ENCODE measurements at places on chromosomes 12 and 14. TPM values are rescaled to one million over a fixed set of nuclear protein-coding genes. Genes with fewer than 3 reads are reported as not detected.
A peak's percentile ranks its signal among the peaks of the same experiment; 100 is the strongest.

Gene PTGER2
- 0.65 TPM for polyA plus RNA-seq

Gene FAM90A1
- polyA plus RNA-seq, result not detected

Gene TRIAP1
- 28.9 TPM for polyA plus RNA-seq

Gene MORN3
- 0.15 TPM for polyA plus RNA-seq

DNA sequence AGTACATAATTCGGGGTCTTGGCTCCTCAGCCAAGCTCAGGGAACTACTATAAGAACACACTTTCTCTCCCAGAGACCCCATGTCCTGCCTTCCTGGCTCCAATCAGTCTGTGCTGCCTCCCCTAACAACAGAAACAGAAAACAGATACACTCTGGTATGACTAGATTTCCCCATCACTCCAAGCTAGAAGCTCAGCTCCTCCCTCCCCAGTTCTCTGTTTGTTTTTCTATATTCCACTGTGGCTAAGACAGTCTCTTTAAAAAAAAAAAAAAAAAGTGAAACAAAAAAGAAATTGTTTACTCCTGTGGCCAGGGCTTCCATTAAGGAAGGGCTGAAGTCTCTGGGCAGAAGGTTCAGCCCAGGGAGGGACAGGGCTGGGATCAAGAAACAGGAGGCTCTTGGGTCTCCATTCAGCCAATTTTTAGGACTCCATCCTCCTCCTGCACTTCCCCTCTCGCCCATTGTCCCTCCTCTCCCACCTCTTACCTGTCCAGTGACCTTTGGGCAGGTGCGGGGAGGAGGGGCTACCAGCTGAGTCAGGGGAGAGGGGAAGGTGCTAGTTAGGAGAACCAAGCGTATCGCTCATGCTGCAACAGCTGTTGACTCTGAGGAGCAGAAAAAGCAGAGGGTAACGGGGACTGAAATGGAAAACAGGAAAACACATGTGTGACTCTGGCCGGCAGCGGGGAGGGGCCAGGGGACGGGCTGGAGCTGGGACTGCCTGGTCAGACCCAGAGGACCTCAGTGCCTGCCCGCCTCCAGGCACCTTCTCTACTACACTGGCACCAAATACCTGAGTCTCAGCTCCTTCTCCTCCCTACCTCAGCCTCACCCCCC is 4.1 kb upstream of the SLC7A7 start:
- peak; percentile 42 for DNase-seq

- no peak for DNase-seq
Observed at GRCh38 chr12:13835652-13836051, 145.8 kb downstream of the GRIN2B start.

DNA sequence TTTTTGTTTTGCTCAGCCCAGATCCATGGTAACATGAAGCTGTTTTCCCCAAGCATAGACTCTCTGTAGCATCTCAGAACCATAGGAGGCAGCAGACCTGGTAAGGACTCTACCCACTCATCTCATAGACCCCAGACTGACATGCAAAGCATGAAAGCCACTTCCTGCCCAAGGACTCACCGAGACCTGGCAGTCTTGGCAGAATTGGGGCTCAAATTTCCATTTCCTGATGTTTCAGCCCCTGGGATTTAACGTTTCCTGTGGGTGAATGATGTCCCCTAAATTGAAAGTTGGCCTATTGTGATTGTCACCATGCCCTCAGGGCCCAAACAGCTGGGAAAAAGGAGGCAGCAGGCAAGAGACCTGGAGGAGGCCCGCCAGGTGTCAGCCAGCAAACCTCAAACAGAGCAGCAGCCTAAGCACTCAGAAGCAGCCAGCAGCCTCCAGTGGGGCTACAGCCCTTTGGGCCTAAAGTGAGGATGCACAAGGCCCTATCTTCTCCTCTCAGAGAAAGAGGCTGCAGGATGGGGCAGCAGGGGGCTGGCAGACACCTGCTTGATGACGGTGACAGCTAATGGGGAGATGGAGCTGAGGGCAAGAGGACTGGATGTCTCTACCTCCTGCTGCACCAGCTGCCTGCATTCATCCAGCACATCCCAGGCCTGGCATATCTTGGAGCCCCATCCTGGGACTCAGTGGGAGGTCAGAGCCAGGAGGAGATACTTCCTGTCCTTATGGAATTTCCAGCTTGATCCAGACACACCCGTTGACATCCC is 8.5 kb downstream of the KRT85 start:
- DNase-seq, result no peak

GRCh38 chr14:84544486-84545131 is 985.3 kb upstream of the FLRT2 start:
- no peak for DNase-seq

GRCh38 chr14:39447175-39447661 is 15.0 kb upstream of the FBXO33 start:
- no peak for DNase-seq

DNA sequence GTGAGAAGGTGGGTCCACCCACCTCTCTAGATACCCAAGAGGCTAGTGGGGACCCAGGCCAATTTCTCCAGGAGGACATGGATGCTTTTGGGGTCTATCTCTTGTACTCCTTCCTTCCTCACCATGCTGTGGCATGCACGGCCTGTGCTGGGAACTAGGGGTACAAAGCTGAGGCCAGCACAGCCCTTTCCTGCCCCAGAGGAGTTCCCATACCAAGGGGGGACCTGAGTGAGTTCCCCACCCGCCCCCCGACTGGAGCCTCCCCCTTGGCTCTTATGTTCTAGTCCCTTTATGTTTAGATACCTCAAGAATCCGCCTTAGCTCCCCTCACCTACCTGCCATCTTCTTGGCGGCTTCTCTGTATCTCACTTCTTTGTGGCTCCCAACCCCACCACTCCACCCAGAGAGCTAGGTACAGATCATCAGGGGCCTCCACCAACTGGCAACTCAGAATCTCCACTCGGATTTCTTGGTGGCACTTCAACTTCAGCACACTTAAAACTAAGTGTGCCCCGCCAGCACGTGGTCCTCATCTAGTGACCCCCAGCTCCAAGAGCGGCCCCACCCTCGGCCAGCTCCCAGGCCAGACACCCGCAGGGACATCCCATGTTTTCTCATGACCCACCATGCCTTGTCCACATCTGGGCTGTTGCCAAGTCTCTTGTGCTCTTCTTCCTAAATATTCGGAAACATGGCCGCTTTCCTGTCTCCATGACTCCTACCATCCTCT is 115.2 kb upstream of the RTL1 start:
- DNase-seq, result no peak

GRCh38 chr12:121927813-121928212 is 9.4 kb downstream of the CFAP251 start:
- DNase-seq, result no peak

DNA sequence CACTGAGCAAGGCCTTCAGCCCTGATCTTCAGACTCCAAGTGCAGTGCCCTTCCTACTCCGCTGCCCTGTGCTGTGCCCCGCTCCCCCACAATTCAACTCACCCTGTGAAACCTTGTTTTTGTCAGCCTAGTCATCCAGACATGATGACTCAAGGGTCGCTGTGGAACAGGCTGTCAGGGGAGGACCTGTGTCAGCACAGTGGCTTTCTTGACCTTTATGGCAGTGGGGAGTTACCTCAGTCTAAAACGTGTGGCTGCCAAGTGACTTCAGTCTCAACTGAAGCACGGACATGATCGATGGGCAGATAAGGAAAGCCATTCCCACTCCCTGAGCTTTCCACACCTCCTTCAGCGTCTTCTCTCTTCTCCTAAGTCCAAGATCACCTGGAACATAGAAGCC is 16.3 kb upstream of the FLVCR2 start:
- DNase-seq, result no peak

- peak; percentile 72 for DNase-seq
Observed at GRCh38 chr12:4270831-4271716, 2.5 kb upstream of the CCND2 start.

GRCh38 chr12:17159506-17160300 is 553.7 kb upstream of the LMO3 start:
- no peak for DNase-seq

- DNase-seq, result no peak
Observed at GRCh38 chr14:79967453-79967852, 243.9 kb downstream of the DIO2 start.

DNA sequence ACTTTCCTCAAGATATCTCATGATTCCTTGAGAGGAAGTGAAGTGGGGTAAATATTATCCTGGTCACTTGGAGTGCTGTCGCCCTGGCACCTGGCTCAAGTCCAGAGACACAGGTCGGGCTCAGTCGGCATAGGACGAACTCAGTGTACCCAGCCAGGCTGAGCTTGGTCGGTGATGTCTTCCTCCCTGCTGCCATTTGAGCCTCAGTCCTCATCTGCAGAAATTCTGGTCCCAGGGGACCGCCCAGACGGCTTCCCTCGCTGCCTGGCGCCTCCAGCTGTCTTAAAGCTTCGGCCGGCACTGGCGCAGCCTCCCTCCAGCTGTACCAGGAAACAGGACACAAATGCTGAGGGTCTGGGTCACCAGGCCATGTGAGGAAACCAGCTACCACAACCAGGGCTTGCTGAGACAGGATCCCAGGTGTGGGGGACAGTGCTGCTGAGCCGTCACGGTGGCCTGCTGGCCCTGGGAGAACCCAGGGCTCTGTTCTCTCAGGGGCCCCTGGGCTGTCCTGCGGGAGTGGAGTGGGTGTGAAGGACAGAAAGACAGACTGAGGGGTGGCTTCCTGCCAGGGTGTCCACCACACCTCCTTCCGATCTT is 5.0 kb upstream of the KLC1 start:
- peak; percentile 56 for DNase-seq

DNA sequence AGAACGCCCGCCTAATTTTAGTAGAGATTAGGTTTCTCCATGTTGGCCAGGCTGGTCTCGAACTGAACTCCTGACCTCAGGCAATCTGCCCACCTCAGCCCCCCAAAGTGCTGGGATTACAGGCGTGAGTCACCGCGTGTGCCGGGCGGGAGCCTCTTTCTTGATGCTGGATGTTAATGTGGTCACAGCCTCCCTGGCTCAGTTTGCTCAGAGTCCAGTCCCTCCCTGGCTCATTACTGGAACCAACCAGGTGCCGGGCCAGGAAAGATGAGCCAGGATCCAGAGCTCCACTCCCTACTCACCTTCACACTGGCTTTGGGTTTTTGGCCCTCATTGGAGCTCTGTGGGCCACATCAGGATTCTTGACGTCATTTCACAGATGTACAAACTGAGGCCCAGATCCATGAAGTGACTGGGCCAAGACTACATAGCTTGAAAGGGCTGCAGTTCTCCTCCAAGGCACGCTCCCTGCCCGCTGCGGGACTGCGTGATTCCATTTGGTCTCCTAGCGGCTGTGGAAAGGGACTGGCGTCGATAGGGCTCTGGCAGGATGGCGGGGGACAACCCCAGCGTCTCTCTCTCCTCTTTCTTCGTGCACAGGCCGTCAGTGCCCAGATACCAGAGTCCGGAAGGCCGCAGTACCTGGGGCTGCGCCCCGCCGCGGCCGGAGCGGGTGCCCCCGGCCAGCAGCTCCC is 5.1 kb upstream of the SHMT2 start:
- no peak for DNase-seq

Measured in heart right ventricle (tissue), 16 donors.